ENCODE measurements at places on chromosomes 2 and 18.
A peak's percentile ranks its signal among the peaks of the same experiment; 100 is the strongest.

GRCh38 chr18:69874058-69874457, 73.6 kb downstream of the CD226 start:
- DNase-seq, result peak; percentile 4

DNA sequence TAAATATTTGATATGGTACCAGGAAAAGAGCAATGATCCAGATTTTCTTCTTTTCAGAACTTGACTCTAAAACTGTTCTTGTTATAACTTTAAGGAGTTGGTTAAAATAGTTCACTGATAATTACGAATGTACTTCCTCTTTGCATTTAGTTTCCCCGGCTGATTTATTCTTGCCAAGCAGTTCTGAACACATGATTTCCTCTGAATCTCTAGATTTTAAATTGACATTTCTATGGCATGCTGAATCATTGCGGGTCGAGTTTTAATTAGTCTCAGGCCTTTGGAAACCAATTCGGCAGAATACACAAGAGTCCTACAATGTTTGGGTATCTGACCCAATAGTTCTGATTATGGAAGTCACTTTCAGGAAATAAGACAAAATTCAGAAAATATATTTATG, 37.3 kb upstream of the DNAH7 start:
- DNase-seq, result no peak

- peak; percentile 30 for DNase-seq
These were observed 35.0 kb downstream of the TMEM177 start for GRCh38 chr2:119713819-119714490.

DNA sequence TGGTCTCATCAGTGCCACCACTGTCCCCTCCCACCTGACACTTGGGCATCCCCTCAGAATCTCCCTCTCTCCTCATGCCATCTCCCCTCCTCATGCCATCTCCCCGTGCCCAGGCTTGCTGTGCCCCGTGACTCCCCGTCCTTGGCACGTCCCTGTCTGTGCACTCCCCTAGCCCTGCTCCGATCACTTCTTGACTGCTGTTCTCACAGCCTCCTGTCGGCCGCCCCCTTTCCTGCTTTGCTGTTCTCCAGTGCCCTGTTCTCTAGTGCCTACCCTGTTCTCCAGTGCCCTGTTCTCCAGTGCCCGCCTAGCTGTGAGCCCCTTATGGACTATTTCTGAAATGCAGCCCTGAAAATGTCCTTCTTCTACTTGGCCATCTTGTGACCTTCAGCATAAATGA, 253.8 kb downstream of the ALPK2 start:
- no peak for DNase-seq

DNA sequence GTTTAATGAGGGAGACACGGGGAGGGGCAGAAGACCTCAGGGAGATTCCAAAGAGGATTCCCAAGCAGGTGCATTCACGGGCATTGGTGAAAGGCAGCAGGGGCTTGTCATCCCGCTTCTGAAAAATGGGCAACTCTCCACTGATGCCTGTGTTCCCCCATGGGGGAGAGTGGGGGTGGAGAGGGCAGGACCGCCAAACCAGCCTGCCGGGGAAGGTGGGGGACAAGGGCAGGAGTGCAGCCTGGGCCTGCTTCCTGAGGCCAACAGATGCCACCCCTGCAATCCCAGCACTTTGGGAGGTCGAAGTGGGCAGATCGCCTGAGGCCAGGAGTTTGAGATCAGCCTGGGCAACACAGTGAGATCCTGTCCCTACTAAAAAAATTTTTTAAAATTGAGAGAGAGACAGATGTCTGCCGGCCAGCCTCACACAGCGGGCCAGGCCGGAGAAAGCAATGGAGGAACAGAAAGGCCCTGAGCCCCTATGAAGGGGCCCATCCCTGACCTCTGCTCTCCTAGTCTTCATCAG, 44.8 kb upstream of the UBE2F start:
- DNase-seq, result no peak

DNA sequence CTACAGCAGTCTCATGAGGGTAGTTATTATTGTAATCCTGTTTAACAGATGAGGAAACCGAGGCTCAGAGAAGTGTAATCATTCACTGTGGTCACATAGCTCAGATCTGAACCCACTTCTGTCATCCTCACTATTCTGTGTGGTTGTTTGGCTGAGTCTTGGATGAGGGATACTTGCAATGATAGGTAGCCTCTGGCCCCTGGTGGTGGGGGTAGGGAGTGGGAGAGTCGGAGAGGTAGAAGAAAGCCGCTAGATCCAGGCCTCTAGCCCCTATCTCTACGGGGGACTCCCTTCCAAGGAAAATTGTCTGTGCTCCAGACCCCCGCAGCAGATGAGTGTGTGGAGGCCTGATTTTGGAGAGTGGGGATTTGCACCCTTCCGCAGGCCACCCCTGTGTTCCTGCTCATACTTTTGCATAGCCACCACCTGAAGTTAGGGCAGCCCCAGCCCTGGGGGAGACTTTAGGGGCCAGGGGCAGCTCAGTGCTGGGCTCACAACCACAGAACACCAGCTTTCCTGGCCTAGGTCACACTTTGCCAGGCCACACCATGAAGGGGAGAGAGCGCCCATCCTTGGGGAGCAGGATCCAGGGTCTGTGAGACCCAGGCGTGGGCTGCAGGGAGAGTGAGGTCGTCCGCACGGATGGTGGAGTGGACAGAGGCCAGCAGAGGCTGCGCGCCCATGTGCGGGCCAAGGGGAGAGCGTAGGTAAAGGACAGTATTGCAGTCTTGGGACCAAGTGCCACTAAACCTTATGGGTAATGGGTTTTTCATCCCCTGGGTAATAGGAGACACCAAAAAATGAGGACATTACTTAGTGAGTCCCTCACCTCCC, 148.2 kb downstream of the GLI2 start:
- DNase-seq, result no peak

- no peak for DNase-seq
These were observed 63.7 kb upstream of the FANCL start for GRCh38 chr2:58304843-58305242.

GRCh38 chr2:156005999-156006712, 326.4 kb downstream of the NR4A2 start:
- no peak for DNase-seq

DNA sequence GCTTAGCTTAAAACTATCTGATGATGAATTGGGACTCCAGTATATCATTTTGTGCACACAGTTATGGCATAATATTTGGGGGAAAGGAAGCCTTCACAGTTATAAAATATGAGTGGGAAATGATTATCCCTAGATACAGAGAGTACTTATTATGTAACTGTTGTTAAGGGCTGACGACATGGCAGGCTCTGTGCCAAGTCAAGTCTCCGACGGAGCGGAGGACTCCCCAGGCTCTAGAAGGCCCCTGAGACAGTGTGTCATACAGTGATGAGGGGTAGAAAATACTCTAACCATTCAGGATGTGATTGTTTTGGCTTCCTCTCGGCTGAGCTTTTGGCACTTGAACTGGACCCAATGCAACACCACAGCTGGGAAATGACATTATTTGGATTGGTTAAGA, 211.8 kb downstream of the SLC8A1 start:
- DNase-seq, result peak; percentile 98

- DNase-seq, result peak; percentile 84
These were observed 680.7 kb downstream of the EPHA4 start for GRCh38 chr2:220891405-220891804.

DNA sequence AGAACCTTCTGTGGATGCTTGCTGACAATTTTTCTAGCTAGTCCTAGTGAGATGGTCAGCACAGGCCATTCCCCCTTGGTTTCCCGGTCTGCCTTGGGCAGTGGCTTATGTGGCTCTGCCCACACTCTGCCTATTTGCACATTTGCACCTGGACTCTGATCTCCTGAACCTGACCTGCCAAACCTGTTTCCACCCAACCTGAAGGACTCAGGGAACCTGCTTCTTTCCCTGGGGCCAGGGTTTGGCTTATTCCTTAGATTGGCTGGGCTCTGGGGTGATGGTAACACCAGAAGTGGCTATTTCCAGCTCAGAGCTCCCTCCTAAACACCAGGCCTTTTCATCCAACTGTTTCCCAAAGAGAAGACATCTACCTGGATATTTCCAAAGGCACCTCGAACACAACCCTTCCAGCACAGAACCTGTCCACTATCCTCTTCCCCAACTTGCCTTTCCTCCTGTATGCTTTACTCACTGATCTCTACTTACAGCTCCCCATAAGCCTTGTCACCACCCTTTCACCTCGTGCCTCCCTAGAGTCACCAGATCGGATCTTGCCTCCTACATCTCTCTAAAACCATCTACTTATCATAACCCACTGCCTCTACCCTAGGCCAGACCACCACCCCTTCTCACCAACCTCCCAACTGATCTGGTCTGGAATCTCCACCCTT, 5.8 kb upstream of the MTA3 start:
- DNase-seq, result no peak

- no peak for DNase-seq
These were observed 22.1 kb downstream of the CHCHD5 start for GRCh38 chr2:112606547-112606946.

GRCh38 chr2:205746420-205746785, 64.1 kb downstream of the NRP2 start:
- DNase-seq, result no peak
